Activated CD4-positive, alpha-beta T cell treated with anti-CD3 and anti-CD28 coated beads for 24 hours (primary cell): ENCODE measurements at places on chromosomes 12 and 14.

GRCh38 chr14:53016491-53016890, 65.6 kb upstream of the FERMT2 start:
- DNase-seq: no peak

DNA sequence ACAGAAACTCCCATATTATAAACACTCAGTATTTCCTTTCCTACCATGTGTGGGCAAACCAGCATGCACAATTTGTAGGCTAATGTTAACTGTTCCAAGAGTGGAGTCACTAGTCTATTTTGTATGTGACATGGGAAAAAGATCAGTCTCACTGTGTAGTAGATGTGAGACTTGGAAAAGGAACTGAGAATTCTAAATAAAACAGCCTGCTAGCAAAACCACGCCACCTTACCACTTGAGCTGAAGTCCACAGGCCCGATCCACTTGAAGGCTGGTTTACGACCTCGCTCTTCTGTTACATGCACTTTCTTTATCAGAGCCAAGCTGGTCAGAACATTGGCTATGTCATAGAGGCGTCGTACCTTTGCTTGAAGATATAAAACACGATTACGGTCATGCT, 22.5 kb downstream of the E2F7 start:
- no peak for DNase-seq

DNA sequence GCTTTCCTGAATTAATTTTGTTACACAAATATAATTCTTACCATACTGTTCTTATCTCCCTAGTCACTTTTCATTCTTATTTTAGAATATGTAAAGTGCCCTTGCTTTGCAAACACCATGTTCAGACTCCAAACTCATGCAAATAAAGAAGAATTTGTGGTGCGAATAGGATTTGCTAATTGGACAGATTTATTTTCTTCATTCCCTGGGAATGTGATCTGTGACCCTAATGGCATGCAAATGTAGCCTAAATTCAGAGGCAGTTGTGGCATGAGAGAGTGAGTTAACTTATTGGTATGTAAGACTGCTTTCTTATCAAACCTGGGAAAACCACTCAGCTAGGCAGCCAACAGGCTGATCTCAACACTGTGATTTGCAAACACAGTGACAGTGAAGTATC, 10.0 kb downstream of the CAPZA3 start:
- no peak for DNase-seq

- no peak for DNase-seq
These were observed 45.8 kb upstream of the MYL2 start for GRCh38 chr12:110966081-110966760.

DNA sequence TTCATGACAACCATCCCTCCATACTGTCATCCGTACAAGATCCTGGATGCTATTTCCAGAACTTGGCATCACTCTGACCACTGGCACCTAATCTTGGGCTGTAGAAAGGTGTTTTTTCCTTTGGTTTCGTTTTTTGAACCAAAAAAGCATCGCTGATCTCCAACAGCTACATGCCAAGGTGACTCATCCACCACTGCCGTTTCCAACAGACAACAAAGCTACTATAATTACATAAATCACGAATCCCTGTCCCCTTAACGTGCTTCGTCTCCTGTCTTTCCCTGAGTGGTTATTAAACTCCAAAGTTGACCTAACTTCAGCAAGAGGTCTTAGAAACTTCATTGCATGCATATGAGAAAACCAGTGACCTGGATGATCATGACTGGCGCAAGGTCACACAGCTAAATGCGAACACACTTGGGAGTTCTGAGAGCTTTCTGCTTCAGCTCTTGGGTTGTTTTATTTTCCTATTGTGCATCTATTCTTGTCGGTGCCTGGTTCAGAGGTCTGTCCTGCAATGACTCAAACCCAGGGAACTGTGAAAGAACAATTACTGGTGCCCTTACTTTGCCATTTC, 99.9 kb downstream of the PPM1H start:
- no peak for DNase-seq

- no peak for DNase-seq
These were observed 1.1 kb upstream of the RTRAF start for GRCh38 chr14:51988221-51988620.

DNA sequence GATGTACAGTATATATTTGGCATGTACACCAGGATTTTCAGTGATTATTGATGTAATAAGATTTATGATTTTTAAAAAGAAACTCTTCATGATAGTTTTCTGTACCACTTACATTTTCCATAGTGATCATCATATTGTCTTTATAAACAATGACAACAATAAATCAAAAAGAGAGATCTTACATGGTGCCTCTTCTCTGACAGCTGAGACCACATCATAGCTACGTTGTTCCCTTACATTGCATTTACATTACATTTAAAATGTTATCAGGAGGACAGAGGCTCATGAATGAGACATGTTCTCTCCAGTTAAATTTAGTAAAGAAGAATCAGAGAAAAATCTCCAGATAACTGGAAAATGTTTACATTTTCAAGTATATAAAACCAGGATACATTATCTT, 112.4 kb downstream of the PRKCH start:
- DNase-seq: no peak

- no peak for DNase-seq
These were observed 139.7 kb upstream of the RASSF8 start for GRCh38 chr12:25818596-25819390.

- no peak for DNase-seq
These were observed 279.0 kb downstream of the ATXN7L3B start for GRCh38 chr12:74816398-74817175.

- no peak for DNase-seq
These were observed 37.4 kb upstream of the PHC1 start for GRCh38 chr12:8876887-8877286.

DNA sequence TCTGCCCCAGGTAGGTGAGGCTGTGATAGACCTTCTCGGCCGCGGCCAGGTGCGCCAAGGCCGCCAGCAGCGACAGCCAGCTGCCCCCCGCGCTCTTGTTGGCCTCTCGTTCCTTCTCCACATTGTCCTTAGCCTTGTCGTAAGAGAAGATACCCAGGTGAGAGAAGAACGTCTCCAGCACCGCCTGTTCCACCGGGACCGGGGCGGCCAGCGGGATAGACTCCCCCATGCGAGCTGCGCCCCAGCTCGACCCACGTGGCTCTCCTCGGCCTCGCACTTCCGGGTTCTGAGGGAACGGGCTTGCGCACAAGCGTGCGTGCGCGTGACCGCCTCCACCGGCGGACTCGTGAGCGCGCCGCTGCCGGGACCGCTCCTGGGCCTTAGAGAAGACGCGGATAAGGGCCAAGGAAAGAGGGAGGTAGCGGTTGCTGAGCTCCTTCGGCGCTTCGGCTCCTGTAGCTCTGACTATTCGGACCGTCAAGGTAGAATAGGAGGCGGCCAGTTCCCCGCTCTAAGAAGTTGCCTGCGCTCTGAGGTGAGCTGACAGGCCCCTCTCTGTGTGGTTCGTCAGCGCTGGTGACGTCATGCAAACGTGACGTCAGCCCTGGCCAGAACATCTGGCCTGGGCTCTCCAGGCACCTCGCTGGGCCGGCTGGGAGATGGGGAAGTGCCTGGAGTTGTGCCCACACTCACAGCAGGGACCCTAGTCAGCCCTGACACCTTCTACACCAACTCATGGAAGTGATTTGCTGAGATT, at the start of gene KICS2:
Gene KICS2 (minus strand): TSS at position 288 of the 757 bp plus-strand sequence. CDS start 59 bp downstream, at position 229.
- peak; percentile 81 for DNase-seq

- peak; percentile 12 for DNase-seq
These were observed 84.6 kb downstream of the SETD3 start for GRCh38 chr14:99395909-99396530.

DNA sequence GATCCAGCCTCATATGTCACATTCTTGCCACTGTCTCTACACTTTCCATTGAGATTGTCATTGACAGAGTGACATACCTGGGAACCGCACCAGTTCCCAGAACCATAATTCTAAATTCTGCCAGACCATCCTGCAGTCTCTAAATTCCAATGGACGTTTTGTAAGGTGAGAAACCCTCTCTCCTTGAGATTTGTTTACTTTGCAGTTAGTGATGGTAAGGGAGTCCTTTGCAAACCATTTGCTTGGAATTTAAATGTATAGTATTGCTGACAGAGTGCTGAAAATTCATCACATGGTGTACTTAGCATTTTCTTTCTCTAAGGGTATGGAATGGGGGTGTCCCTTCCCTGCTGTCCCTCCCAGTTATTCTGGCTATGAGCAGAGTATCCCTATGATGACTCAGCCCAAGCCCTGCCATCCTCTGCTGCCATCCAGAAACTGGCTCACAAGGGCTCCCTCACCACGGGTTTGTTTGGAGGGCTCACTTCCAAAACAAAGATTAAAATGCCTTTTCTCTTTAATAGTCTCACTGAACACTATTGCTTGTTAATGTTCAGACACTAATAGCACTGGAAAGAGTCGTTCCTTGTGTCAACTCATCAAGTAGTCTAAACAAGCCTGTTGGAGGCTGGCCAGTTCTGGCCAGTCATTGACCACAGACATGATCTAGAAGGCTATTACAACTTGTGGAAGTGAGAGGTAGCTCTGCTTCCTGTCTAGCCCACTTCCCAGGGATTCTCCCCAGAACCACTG, 129.0 kb upstream of the HMGA2 start:
- no peak for DNase-seq

GRCh38 chr14:76867516-76868453, 41.6 kb downstream of the LRRC74A start:
- no peak for DNase-seq

DNA sequence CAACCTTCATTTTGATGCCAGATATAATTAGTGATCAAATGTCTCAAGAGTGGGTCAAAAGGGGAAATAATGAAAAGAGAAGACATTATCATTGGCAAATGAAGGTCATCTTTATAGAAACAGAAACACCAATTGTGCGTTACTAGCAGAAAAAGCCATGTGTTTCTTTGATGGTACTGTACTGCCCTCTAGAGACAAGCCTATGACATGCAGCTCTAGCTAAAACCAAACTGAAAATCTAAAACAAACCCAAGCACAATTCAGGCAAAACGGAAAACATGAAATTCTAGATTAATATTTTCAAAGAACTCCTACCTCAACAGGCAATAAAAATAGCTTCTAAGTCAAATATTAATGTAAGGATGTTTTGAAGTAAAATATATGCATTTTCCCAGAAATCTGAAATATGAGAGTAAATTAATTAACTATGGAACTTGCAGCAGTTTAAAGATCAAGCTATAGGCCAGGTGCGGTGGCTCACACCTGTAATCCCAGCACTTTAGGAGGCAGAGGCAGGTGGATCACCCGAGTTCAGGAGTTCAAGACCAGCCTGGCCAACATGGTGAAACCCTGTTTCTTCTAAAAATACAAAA, 115.4 kb downstream of the KLHL28 start:
- no peak for DNase-seq

DNA sequence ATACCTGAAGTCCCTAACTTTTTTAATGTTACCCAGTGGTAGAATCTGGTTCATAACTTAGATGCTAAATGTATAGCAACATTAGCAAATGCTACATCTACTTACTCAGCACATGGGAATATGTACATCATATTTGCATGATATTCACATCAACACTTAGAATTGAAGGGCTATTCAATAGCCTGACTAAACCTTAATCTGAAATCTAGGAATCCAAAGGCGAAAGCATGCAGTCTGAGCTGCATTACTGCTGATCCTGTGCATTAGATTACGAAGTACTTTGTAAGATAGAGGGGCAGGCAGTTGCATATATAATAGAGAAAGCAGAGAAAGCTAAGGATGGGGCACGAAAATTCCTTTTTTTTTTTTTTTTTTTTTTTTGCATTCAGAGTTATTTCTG, 40.4 kb downstream of the SLC38A4 start:
- no peak for DNase-seq

DNA sequence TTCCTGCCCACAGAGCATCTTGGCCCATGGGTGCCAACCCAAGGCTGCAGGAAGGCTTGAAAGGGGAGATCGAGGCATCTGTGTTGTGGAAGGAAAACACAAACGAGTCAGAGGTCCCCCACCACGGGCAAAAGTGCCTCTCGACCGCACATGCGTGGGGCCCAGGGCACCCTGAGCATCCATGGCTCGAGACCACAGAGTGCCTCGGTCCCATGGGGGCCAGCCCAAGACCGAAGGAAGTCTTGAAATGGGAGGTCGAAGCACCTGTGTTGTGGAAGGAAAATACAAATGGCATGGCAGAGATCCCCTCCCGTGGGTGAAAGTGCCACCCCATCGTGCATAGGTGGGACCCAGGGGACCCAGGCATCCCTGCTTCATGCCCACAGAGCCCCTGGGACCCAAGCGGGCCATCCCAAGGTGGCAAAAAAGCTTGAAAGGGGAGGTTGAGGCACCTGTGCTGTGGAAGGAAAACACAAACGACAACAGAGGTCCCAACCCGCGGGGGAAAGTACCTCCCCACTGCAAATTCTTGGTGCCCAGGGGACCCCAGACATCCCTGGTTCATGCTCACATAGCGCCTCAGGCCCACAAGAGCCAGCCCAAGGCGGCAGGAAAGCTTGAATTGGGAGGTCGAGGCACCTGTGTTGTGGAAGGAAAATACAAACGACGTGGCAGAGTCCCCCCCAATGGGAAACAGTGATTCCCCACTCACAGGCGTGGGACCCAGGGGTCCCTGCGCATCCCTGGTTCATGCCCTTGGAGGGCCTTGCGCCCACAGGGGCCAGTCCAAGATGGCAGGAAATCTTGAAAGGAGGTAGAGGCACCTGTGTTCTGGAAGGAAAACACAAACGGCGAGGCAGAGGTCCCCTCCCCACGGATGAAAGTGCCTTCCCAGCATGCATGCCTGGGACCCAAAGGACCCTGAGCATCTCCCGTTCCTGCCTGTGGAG, 373.0 kb downstream of the ALG10 start:
- no peak for DNase-seq

GRCh38 chr12:113245695-113246477, 24.6 kb downstream of the TPCN1 start:
- DNase-seq: no peak

- DNase-seq: no peak
These were observed 1.1 kb downstream of the ALX1 start for GRCh38 chr12:85280984-85281630.

GRCh38 chr12:103462675-103463074, 33.1 kb downstream of the C12orf42 start:
- no peak for DNase-seq

DNA sequence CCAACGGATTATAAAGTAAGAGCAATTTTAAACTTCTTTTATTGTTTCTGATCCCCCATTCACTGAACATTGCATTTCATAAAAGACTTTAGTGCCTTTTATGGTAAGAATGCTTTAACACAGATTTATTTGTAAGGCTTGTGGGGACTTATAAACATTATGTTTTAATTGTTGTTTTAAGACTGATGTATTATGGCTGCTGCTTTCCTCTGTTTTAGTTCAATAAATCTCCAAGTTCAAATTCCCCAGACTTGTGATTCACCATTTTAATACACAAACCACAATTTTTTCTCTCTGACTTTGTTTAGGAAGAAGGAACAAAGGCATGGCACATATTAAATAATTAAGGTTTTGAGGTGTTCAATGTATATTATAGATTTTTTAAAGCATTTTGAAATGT, 753.3 kb downstream of the SLC6A15 start:
- no peak for DNase-seq

GRCh38 chr14:91111443-91111842, 2.4 kb upstream of the DGLUCY start:
- DNase-seq: no peak

- DNase-seq: no peak
These were observed 78.2 kb upstream of the MBIP start for GRCh38 chr14:36398463-36399291.
